ENCODE measurements at places on chromosomes 7 and 10.

- no peak for DNase-seq
These were observed 570.2 kb downstream of the PARD3 start for GRCh38 chr10:34244756-34245484.

GRCh38 chr7:150444674-150445365 lies 5.6 kb upstream of the GIMAP8 start:
- no peak for DNase-seq

DNA sequence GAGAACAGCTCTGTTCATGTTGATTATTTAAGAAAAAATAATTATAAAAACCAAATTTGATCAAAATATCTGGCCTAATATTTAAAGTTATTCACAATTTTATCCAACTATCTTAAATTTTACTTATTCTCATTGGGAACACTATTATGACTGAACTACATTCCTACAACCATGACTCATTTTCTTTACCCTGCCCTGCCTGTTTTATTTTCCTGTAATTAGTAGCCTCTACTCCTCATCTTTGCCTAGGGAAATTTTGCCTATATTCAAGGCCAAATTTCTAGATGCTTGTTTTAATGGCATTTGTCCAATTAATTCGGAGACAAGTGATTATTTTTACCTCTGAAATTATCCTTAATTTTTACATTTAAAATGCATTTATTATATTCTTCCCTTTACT lies 289.7 kb upstream of the TMEM229A start:
- no peak for DNase-seq

DNA sequence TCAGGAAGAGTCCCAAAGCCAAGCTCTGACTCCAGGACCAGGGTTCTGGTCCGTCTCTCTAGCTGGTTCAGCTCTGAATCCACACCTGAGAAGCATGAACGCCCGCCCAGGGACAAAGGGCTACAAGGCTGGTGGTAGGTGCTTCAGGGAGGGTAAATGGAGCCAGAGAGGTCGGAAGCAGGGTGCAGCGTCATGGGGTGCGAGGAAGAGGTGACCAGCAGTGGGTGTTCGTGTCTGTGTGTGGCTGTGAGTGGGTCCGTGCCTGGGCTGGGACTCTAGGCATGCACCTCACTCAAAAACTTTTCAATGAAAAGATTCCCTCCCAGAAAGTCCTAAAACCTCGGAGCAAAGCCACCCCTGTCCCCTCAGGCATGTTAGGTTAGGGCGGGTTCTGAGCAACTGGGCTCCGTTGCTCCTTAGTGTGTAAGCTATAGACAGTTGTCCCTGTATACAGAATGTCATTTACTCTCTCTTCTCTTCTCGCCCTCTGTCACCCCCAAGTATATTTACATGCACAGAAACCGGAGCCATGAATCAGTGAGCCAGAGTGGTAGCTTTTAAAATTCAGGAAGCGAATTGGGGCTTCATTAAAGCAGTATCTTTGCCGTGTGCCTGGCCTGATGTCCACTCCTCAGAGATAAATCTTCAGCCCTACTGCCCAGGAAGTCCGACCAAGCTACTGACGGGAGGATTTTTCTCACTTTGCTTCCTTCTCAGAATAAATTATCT lies 12.3 kb upstream of the GATA3 start:
- no peak for DNase-seq

- DNase-seq, result no peak
These were observed 38.3 kb upstream of the YAE1 start for GRCh38 chr7:39527951-39528350.

DNA sequence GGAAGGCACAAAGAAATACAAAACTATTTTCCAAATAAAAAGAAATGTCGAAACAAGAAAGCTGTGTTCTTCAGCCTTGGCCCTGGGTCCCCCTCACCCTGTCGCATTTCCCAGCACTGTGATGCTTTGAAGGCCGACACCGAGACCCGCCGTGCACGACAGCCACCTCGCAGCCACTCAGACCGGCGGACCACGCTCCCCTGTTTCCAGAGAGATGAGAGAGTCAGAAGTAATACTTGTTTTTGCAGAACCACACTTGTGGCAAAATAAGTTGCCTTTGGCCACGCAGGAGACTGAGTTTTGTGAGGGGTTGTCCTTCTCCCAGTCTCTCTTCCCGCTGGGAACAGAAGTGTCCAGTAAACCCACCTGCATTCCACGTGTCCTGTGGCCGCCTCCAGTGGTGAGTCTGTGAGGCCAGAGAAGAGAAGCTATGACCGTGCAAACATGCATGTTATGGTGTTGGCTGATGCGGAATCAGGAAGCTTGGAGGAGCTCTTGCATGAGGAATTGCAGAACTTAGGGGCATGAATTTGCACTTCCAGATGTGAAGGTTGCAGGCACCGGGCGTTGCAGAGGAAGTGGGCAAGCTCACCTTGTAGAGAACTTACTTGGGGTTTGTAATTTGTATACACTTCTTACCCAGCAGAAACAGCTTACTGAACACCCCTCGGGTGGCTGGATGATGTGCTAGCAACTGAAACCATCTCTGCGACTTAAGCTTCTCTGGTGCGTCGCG lies 194.5 kb downstream of the EBF3 start:
- no peak for DNase-seq

- no peak for DNase-seq
These were observed 58.9 kb downstream of the XRCC2 start for GRCh38 chr7:152617056-152617455.

GRCh38 chr7:696812-697551 lies 29.5 kb upstream of the DNAAF5 start:
- DNase-seq, result no peak

DNA sequence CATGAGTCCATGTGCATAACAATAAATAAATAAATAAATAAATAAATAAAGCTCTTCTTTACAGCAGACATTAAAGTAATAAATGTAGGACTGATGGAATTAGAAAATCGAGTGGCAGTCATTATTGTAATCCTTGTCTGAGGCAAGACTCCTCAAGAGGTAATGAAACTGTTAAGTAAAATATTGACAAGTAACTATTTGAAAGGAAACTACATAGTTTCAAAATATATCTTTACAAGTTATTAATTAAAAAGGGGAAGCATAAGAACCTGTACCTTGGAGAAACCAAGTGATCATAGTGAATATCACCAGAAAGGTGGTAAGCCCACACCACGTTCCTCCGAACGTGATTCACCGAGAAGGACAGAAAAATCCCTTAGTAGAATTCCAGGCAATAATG lies 285.6 kb upstream of the SORCS1 start:
- DNase-seq, result no peak

DNA sequence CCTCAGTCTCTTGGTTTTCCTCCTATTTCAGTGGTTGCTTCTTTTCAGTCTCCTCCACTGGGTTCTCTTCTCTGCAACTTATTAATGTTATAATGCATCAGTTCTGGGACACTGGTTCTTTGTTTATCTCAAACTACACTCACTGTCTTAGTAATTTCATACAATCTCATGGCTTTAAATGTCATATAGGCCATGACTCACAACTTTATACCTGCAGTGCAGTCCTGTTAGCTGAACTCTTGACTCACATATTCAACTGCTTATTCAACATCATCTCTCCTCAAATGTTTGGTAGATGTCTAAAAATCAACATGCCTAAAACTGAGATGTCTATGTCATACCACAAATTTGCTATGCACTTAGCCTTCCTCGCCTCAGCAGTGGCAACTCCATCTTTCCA lies 101.2 kb upstream of the PALS2 start:
- no peak for DNase-seq

GRCh38 chr10:97538839-97539238 lies 33.7 kb upstream of the ANKRD2 start:
- DNase-seq, result no peak

DNA sequence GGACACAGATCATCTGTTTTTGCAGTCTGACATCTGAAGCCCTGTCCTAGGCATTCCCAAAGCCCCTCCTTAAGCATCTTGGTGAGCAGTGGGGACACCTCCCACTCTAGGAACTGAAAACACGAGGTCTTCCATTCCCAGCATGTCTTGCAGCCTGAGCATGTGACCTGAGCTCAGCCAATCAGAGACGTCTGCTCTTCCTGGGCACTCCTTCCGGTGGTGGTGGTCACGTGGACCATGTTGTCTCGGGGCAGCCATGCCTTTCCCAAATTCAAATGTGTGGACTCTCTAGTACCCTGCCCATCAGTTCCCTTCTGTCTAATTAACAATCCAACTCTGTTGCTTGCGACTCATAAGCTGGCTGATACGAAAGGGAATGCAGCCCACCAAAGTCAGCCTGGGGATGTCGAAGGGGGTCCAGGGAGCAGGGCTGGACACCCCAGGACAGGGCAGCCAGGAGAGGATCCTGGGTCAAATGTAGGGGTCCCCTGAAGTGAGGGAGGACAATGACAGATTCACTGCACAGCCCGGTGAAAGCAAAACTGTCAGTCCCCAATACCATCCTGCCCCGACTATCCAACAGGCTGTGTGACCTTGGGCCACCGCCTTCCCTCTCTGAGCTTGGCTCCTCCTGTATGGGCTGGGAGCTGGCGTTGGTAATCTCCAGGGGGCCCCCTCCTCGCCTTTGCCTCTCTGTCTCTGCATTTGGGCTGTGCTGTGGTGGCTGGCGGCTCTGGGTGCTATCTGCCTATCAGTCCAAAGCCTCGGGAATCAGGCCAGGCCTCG lies 57.4 kb upstream of the BAIAP2L1 start:
- no peak for DNase-seq

DNA sequence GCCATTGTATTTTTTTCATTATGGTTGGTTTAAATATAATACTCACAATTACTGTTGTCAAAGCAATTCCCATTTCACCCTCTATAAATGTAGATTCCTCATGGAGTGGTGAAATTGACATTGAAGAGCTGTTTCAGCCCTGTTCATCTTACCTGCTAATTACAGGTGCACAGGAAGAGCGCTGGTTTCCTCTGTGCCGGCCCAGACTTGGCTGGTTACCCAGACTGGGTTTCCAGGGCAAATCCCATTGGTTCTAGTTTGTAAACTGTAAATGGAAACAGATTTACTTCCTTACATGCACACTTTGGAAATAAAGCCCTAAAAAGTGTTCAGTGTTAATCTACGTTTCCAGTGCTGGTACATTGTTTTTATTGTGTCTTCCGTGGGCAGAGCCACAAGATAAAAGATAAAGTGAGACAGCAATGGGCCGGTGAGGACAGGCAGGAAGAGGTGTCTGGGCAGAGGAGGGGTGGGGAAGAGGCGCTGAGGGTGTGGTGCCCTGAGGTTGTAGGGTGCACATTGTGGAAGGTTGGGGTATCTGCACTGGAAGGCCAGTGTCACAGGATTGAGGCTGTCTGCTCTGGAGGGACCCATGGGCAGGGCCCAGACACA lies 71.6 kb upstream of the ZPBP start:
- DNase-seq, result peak; percentile 55

DNA sequence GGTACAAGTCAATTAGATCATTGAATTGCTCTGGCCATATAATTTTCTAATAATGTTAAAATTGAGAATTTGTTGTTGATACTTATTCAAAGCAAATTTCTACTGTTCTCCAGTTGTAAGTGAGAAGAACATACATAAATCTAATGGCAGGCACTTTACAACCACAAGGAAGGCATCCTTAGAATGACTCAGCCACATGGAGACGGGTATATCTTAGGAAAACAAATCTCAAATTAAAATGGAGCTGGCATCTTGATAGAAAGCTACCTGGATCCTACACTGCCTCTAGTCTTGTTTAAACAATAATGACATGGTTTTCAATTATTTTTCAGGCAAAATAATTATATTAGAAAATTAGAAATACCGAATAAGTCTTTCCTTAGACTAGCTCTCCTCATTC lies 1183.7 kb upstream of the SORCS1 start:
- DNase-seq, result no peak

GRCh38 chr7:47401611-47402570 lies 180.0 kb downstream of the TNS3 start:
- no peak for DNase-seq

GRCh38 chr7:22267930-22268615 lies 88.9 kb downstream of the RAPGEF5 start:
- no peak for DNase-seq

- DNase-seq, result no peak
These were observed 39.4 kb upstream of the ATOH7 start for GRCh38 chr10:68271196-68271882.

GRCh38 chr10:133444342-133445267 lies 9.1 kb upstream of the SCART1 start:
- DNase-seq, result no peak

DNA sequence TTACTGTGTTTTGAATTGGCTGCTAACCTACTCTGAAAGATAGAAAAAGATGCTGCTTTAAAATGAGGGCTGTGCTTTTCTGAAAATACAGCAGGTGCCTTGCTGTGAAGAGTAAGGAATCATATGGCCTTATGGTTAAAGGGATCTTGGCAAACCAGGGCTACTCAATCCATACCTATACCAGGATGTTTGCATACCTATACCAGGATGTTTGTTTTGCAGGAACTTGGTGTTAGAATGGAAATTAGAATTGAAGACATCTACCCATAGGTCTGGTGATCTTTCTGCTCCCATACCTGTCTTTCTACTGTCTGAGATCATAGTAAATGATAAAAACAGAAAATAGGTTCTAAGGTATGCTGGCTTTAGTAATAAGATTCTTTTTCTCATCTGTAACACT lies 200.2 kb upstream of the C7orf33 start:
- DNase-seq, result no peak

- no peak for DNase-seq
These were observed 214.6 kb downstream of the PTEN start for GRCh38 chr10:88077977-88078376.

GRCh38 chr10:86523348-86523747 lies 1.8 kb upstream of the WAPL start:
- no peak for DNase-seq

DNA sequence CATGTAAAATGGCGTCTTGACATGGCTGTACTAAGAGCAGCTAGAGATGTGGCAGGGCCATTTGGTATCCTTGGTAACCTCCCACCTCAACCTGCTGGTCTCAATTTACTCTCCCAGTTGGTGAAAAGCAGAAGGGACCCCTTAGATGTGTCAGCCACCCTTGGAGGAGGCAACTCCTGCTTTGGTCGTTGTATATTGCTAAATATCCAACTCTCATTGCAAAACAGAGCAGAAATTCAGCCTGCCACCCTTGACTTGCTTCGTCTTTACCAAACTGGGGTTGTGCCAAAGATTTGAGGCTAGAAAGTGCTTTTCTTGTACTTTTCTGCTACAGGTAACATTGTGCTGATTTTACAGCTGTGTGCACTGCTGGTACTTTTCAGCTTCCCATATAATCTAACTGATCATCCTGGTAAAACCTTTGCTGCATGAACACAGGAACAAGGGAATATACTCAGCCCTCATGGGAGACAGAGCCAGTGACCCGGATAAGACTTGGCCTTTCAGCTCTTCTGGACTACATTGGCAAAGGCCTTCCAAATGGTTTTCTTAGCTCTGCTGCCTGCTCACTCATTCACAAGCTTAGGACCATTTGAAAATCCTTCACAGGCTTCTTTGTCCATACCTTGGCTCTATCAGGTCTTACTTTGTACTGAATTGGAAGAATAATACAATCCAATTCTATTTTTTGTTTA lies 2.2 kb upstream of the VSTM4 start:
- DNase-seq, result no peak

GRCh38 chr10:133097961-133098360 lies 10.2 kb downstream of the ADGRA1 start:
- DNase-seq, result no peak

- DNase-seq, result no peak
These were observed 171.7 kb downstream of the KIF20B start for GRCh38 chr10:89873055-89873454.

- no peak for DNase-seq
These were observed 59.7 kb upstream of the CCDC71L start for GRCh38 chr7:106720641-106721040.

GRCh38 chr7:149607683-149608082 lies 110.1 kb upstream of the ZNF746 start:
- no peak for DNase-seq

All from activated CD4-positive, alpha-beta memory T cell treated with anti-CD3 and anti-CD28 coated beads, Interleukin-2, amount 10 ng/mL, durations not matched to agents 7 days and 5 days (primary cell).